ENCODE measurements at places on chromosomes 12 and 14. TPM values are rescaled to one million over a fixed set of nuclear protein-coding genes. Genes with fewer than 3 reads are reported as not detected.

Gene CLEC1B
- not detected for total RNA-seq

Gene LALBA
- total RNA-seq: not detected

Gene KLHL33
- 0.23 TPM for total RNA-seq

Gene PLEKHA5
- total RNA-seq: 18.0 TPM

Gene CHST11
- 3.3 TPM for total RNA-seq

Gene PEBP1
- total RNA-seq: 199 TPM

Gene TAS2R50
- 1.3 TPM for total RNA-seq

Gene RND1
- 5.6 TPM for total RNA-seq

Gene CD69
- not detected for total RNA-seq

Gene MYO1A
- 0.12 TPM for total RNA-seq

Gene CCDC177
- not detected for total RNA-seq

Gene P2RX2
- not detected for total RNA-seq

Gene CLEC4D
- total RNA-seq: not detected

Gene TSPAN9
- 76.8 TPM for total RNA-seq

Gene STAC3
- 0.08 TPM for total RNA-seq

Gene TAS2R14
- total RNA-seq: 2.5 TPM

Gene SCN8A
- total RNA-seq: 0.23 TPM

Gene ISM2
- not detected for total RNA-seq

Gene KRT7
- 533 TPM for total RNA-seq
